ENCODE measurements at places on chromosomes 11 and 22.

GRCh38 chr22:24011735-24012068 lies 598 bp downstream of the CABIN1 start:
- no peak for DNase-seq

GRCh38 chr11:113977701-113978100 lies 2.8 kb downstream of the HTR3A start:
- DNase-seq: no peak

DNA sequence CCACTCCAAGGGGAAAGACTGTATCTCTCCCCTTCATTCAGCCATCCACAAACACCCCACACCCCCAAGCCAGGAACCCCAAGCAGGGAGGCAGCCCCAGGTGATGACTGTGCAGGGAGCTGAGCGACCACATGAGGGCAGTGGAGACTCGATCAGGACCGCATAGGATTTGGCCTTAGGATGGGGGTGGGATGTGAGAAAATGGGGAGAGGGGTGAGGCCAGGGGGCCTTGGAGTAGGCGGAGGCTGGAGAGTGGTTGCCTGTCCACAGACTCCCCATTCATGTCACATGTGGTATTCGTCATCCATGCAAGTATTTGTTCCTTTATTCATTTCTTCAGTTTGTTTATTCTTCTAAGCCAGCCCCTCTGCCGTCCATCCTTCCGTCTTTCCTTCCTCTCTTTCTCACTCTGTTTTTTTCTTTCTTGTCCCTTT lies 2.7 kb upstream of the RHOD start:
- peak; percentile 50 for DNase-seq

DNA sequence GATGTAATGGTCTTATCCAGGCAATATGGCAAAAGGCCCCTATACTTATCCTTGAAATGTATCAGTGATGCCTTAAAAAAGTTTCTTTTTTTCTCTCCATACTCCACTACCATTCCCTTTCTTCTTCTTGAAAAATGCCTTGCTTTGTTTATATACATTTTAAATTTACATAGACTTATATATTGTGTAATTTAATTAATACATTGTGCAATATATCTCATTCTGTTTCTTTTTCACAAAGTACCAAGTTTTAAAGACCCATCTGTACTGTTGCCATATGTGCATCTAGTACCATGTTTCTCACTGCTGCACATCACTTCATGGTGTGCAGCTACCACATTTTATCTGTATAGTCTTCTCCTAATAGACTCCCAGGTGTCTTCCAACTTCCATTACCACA lies 7.5 kb downstream of the MMP8 start:
- no peak for DNase-seq

DNA sequence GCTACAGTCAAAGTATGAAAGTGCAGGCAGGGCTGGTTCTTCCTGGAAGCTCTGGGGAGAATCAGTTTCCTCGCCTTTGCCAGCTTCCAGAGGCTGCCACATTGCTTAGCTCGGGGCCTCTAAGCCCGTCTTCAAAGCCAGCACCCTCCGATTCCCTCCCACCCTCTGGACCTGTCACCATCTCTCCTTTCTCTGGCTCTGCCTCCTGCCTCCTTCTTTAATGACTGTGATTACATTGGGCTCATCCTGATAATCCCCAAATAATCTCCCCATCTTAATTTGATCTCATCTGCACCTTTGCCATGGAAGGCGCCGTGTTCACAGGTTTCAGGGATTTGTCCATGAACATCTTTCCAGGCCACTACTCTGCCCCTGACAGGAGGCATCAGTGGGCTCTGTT lies 42.5 kb downstream of the MCM5 start:
- DNase-seq: no peak
